ENCODE measurements at places on chromosomes 1 and 21.

DNA sequence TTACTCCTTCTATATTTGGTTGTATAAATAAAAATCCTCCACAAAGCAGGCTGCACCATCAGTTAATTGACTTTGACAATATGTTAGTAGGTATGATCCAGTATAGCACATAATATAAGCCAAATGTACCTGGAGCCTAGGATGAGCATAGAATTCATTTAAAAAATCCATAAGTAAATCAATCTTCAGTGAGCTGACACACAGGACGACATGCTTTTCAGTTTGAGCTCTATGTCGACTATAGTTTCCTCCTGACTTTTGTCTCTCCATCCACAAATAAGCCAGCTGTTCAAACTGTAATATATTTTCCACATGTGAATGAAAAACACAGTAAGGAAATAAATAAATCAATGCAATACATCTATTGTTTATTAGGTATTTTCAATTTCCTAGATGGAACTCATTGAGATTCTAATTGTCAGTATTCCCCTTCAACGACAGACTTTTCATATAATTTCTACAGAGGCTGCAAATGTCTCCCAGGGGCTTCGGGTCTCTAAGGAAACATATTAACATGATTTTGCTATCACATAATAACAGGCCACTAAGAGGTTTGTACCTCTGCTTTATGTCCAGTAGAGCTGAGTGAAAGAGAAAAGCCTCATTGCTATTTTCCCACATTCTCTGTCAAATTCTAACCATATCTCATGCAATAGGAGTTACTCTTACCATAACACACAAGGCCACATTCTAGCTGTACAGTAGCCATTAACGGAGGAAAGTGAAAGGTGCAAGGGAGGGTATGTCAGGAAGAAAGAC is 180.1 kb downstream of the KCNT2 start:
- DNase-seq, result no peak

- no peak for DNase-seq
Measured at GRCh38 chr1:119026956-119027355, 38.8 kb upstream of the TBX15 start.

DNA sequence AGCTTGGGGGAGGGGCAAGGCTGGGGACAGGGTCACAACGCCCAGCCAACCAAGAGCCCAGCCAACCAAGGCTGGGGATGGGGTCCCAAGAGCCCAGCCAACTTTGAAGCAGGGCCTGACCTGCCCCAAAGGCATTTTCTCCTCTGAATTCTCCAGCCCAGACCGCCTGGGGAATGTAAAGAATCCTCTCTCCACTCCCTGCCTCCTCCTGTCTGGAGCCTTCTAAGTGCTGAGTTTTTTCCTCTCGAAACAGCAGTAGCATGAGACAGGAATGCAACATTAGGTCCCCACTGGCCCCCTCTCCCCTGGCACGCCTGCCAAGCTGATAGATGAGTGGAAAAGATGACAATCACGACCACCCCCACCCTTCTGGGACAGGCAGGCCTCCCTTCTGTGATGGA is 17.0 kb downstream of the C1orf198 start:
- DNase-seq, result no peak

- DNase-seq, result no peak
Measured at GRCh38 chr21:36695671-36696389, 3.1 kb upstream of the SIM2 start.

DNA sequence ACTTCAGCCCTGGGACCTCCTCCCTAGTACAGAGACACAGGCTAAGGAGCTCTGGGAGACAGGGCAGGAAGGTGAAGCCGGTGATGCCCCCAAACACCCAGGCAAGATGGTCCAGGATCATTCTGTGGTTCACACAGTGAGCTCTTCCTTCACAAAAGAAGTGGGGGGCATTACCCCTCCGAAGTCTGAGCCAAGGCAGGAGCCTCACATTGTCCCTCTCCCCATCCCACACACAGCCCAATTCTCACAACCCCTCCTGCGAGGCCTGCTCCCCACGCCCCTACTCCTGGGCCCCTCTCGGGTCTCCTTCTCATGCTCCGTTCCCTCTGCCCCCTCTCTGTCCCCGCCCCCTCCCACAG is 10.7 kb downstream of the MEF2D start:
- no peak for DNase-seq

DNA sequence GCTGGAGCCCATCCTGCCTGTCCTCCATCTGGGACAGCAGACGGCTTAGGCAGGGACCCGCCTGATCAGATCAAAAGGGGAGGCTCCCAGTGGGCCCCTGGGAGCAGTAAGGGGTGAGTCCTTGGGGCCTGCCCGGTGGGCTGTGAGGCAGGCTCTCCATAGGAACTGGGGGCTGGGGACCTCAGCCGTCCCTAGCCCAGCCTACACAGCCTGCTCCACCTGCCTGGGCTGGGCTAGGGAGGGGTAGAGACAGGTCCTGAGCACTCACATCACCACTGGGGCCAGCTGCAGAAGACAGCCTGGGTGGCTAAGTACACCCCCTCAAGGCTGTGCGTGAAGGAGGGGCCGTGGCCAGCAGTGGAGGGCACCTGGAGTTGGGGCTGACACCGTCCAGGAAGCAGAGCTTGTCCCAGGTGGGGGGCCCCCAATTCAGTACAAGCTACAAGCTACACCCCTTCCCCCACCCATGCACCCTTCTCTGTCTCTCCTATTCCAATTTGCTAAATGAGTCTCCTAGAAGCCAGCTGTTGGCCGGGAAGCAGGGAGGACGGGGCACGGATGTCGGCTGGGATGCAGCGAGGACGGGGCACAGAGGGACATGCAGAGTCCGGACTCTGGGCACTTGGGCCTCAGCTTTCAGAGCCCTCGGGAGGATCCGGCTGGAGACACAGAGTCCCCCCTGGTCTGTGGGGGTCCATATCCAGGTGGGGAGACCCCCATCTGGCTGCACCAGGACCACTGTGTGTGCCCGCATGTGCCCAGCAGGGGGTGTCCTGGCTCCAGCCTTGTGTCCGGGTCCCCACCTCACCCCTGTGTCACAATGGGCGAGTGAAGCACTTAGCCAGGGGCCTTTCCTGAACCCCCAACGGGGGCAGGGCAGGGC is 1.7 kb downstream of the ISG15 start:
- DNase-seq, result no peak

- peak; percentile 52 for DNase-seq
Measured at GRCh38 chr1:111735858-111736544, 3.2 kb downstream of the INKA2 start.
